ENCODE measurements at places on chromosomes 1 and 21.

DNA sequence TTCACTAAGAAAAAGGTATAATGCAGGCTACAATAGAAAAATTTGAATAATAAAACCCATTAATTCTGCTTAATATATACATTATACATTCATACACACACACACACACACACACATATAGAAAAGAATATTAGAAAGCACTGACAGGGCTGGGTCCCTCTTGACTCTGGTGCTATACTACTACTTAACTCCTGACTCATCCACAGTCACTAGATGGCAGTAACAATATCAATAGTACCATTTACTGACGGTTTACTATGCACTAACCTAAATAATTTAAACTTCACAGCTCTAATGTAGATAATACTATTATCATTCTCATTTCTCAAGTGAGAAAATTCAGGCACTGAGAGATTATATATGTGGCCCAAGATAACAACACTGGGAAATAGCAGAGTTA lies 87.5 kb downstream of the COP1 start:
- DNase-seq: peak; percentile 27

- DNase-seq: no peak
Observed at GRCh38 chr1:157842939-157843338, 1.3 kb upstream of the CD5L start.

DNA sequence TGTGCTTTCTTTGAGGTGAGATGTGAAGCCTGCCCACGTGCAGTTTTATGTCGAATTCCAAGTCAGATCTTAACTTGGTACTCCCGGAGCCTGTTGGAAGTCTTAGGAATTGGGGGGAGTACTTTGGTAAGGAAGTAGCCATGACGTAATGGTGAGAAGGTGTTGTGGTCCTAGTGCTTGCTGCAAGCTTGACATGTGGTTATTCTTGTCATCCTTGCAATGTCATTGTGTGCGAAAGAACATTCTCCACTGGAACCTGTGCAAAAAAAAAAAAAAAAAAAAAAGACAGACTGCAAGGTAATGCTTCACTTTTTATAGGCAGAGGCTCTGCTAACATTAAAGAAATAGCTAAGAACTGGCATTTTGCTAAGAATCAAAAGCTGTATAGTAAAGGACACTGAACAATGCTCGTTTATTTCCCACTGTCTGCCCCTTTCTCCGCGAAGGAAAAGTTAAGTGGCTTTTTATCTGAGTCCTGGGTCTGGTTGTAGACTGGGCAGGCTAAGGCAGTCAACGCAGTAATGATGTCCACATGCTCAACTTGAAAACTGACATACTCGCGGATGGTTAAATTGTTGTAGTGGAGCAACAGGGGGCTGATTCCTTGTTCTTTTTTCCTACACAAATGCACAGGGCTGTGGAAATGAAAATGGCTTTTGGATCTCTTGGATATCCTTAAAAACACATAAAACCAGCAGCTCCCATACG lies 2.1 kb downstream of the KAZN start:
- no peak for DNase-seq

GRCh38 chr1:243354511-243355153 lies 98.8 kb downstream of the SDCCAG8 start:
- peak; percentile 58 for DNase-seq

- no peak for DNase-seq
Observed at GRCh38 chr1:183780757-183781156, 24.2 kb upstream of the RGL1 start.

DNA sequence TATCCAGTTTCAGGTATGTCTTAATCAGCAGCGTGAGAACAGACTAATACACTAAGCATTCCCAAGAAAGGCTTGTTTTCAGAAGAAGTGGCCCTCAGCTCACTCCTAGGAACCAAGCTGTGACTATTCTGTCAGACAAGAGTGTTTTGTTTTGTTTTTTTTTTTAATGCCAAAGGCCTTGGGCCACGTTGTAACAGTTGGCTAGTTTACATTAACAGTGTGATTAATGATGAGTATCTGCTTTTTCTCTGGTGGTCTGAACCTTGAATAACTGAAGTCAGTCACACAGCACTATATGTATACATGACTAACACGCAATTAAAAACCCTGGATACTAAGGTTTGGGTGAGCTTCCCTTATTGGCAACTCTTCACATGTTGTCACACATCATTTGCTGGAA lies 21.9 kb downstream of the DPYD start:
- DNase-seq: no peak
